ENCODE measurements at places on chromosomes 1 and 21.

DNA sequence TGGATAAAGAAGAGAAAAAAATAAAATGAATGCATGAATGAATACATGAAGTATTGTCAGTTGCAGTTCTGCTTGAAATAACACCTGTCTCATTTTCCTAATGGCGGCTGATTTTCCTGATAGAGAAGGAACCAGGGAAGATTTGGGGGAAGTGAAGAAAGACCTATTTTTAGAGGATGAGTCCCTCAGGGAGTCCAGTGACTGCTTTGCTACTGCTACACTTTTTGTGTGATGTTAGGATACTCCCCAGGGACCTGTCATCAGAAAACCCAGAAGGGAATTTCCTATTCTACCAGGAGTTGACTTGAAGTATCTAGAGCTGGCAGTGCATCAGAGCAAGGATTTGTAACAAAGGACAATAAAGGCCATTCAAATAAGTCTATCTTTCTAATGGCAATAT lies 114.8 kb downstream of the MAB21L3 start:
- no peak for DNase-seq

DNA sequence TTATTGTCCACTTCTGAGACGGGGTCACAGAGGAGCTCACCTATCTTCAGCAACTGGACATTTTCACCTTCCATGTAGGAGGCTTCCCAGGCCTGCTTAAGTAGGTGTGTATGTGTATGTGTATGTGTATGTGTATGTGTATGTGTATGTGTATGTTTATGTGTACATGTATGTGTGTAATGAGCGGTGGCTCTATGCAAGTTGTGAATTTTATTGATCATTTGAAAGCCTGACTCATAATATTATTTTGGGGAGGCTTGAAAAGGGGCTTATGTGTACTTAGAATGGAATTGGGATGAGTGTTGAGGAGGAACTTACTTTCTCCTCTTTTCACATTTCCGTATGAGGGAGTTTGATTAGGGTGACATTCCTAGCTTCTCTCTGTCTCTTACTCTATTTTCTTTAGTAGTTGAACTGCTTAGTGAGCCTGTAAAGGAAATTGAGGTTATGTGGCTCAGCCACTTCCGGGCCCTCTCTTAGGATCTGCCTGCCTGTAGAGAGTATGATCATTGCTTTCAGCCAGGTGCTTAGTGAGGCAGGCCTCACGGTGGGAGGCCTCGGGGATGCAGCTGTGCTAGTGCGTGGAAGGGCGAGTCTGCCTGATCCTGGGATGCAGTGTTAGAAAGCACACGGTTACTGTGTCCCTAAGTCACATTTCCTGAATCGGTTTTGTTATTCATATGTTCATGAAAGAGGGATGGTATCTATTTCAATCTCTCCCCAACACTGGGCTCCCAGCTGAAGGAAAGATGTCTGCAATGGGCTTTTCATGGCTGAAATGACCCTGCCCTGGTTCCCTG lies 61.0 kb downstream of the IER5 start:
- no peak for DNase-seq

DNA sequence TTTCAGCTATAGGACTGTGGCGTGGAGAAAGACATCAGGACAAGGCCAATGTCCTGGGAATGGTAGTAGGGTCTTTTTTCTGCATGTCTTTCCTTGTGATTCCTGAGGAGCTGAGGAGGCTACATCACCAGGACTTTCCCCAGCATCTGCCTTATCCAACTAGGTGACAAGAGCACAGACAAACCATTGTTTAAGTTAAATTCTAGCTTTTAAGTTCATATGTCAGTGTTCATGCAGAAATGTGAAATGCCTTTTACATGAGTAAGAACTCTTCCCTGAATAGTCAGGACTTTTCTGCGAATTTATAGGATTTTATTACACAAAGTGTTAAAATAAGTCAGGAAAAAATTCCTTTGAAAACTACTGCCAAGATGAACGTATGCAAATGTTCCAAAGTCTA lies 154.2 kb downstream of the PTGER3 start:
- no peak for DNase-seq

GRCh38 chr1:201594575-201595245 lies 55.8 kb downstream of the NAV1 start:
- DNase-seq = no peak

DNA sequence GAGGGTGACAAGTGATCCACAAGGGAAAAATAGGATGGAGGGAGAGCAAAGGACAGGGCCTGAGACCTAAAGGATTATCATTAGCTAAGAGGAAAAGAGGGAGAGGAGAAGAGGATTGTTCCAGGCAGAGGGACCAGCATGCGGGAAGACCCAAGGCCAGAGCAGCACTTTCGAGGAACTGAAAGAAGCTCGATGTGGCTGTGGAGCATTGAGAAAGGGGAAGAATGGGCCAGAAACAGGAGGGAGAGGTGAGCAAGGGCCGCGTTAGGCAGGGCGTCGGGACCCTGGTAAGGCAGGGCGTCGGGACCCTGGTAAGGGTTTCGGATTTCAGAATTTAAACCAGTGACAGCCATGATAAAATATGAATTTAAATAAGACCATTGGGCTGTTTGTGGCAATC lies 22.8 kb upstream of the CSF1 start:
- no peak for DNase-seq

GRCh38 chr1:234000557-234001041 lies 96.1 kb downstream of the SLC35F3 start:
- no peak for DNase-seq

DNA sequence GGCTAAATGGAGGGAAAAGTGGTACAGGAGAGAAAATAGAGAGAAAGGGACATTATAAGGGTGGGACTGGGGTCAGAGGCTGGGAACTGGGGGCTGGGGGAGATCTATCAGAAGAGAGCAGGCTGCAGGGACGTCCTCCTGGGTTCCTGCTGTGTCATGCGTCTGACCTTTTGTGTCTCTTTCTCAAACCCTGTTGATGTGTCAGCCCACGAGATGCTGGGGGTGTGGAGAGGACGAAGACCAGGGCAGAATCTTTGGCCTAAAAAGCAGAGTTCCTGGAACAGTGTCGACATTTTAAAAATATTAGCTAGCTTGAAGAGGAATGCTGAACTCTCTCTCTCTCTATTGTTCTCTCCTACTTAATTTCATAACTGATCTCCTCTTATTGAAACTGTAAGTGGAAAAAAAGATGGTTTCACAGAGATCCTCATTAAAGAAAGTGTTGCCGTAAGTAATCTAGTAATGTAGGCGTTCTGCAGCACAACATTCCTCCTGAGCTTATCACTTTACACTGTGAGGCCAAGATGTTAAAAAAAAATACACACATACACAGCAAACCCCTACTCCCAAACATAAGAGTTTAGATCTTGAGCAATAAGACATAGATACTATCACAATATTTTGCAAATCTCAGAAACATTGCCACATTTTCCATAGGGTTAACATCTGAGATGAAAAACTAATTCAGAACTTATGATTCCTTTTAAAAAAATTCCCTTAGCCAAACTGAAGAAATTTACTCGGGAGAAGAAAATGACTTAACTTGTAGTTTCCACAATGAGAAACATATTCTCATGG lies 52.6 kb downstream of the RUNX1 start:
- no peak for DNase-seq

GRCh38 chr1:51472359-51472758 lies 46.7 kb downstream of the EPS15 start:
- DNase-seq = peak; percentile 6

GRCh38 chr1:91827459-91828321 lies 58.3 kb downstream of the TGFBR3 start:
- DNase-seq = no peak

- no peak for DNase-seq
These were observed 7.7 kb downstream of the ZBTB17 start for GRCh38 chr1:15968172-15968571.

GRCh38 chr1:22683547-22683946 lies 27.1 kb upstream of the EPHB2 start:
- no peak for DNase-seq

- peak; percentile 53 for DNase-seq
These were observed 1.4 kb downstream of the SLC22A15 start for GRCh38 chr1:115977499-115978258.

- DNase-seq = no peak
These were observed 80.9 kb downstream of the MTR start for GRCh38 chr1:236875975-236876374.

DNA sequence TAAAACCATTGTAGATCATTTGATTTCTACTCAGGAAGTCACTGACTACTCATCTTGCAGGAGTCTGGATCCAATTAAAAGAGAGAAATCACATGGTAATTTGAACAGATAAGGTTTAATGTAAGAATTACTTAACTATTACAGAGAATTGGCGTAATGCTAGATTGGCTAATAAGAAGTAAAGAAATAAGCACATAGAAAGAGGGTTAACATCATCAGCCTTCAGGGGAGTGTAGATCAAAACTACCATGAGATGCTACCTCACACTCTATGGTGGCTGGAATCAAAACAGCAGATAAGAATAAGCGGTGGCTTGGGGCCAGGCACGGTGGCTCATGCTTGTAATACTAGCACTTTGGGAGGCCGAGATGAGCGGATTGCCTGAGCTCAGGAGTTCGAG lies 11.7 kb downstream of the ST3GAL3 start:
- DNase-seq = no peak

DNA sequence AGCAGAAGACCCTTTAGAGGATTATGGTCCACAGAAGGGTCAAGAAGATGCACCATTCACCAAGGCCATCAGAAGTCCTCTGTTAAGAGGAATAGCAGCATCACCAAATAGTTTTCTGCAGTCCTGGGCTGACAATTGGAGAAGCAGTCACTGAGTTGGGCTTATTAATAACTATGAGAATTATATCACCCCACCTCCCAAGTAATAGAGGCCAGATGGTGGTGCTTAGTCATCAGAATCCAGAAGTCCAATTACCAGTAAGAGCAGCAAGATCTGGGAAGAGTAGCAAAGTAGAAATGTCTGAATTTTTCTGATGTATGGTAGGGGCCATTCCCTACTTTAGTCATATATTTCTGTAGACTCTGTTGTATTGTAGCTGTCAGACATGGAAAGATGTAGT lies 6.1 kb upstream of the PSMA5 start:
- no peak for DNase-seq

- no peak for DNase-seq
These were observed 9.0 kb downstream of the DYNLT5 start for GRCh38 chr1:66761221-66761620.

DNA sequence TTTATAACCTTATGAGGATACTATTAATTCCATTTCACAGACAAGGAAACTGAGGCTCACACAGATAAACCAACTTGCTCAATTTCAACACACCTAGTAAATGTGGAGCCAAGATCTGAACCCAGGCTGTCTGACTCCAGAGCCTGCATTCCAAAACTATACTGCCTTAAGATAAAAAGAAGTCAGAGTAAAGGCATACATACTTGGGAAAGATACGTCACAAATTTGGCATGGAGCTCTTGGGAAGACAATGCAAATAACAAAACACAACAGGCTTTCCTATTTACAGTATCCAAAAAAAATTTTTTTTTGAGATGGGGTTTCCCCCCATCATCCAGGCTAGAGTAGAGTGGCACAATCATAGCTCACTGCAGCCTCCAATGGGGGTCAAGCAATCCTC lies 5.9 kb downstream of the AKT3 start:
- DNase-seq = no peak

DNA sequence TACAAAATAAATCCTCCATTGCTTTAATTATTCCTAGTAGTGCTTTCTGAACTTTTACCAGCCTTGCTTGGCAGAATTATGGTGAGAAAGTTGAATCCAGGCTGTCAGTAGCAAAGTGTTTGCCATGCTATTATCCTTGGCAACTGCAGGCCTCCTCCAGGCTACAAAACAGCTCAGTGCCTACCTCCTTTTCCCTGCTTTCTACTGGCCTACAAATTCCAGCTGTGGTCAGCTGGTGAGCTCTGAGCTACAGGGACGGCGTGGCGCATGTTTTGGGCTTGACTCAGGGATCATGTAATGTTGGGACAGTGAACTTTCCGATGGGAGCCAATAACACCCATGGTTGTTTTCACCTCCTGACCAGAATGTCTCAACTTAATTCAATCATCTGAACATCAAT lies 456.1 kb upstream of the ADAMTS5 start:
- DNase-seq = no peak

DNA sequence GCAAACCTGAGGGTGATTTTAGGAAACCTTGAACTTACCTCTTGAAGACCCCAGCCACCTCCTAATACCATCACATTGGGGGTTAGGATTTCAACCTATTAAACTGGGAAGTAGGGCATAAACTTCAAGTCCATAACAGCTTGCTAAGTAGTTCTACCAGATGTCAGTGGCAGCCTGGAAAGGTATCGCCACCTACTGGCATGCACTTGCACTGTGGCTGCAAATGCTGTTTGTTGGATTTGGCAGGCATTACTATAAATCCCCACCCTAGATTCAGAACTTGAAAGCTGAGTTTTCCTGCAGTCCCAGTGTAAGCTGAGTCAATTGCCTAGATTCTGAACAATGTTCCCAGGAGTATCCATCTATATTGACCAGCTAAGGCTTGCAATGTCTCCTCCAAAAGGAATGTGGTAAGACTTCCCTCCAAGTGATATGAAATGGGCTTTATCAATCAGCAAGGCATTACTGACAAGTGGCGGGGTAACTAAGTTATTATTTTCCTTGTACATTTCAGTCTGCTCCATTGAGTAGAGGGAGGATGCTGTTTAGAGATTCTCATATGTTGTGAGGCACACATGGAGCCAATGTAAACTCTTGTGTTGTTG lies 474.5 kb downstream of the PTPRC start:
- peak; percentile 11 for DNase-seq

DNA sequence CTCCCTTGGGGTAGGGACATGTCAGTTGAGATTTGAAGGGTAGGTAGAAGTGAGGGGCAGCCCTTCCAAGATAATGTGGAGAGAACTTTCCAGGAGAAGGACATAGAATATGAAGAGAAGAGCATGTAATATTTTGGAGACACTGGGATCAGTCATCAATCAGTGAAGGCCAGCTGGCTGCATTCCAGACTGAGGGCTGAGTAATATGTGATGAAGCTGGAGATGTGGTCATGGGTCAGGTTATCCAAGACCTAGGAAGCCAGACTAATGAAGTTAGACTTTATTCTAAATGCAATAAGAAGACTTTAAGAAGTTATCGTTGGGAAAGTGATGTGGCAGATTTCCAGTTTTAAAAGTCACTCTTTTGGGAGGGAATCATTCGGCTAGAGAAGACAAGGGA lies 262.0 kb downstream of the HMCN1 start:
- no peak for DNase-seq

- no peak for DNase-seq
These were observed at the start of gene CBR3 for GRCh38 chr21:36134803-36135390. CBR3 (plus strand) TSS chr21:36135079; CDS start chr21:36135193, 114 bp downstream.

DNA sequence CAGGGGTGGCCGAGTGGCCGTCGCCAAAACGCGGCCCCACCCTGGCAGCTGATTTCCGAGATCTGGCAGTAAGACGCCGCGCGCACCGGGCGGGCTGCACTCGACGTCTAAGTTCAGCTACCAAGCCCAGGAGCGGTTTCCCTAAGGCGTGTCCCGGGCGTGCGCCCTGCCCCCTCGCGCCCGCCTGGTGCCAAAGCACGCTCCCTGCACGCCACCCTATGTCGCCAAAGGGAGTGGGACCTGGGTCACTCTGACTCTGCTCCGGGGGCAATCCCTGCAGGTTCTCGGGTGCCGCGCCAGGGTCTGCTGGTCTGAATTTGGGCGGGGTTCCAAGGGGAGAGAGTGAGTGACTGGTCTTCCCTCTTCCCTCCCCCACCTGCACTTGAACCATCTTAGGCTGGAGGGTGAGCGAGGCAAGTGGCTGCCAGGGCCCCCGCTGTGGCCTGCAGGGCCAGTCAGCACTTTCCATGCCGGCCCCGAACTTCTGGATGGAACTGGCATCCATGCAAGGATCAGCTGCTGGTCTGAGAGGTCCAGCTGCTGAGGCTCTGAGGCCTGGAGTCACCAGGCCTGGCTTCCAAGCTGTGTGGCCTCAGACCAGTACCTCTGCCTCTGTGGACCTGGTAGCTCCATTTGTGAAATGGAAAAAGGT lies at the start of gene LRRC38:
LRRC38 (minus strand) TSS at position 109 of the 652 bp plus-strand sequence. CDS start 410 bp downstream, outside the sequence.
- DNase-seq = no peak

Data from cerebellar cortex (tissue), 1 donor.